ENCODE measurements at places on chromosomes 4 and X. TPM values are rescaled to one million over a fixed set of nuclear protein-coding genes. Genes with fewer than 3 reads are reported as not detected.

- no peak for DNase-seq
Observed at GRCh38 chrX:11399489-11400094, 106.4 kb downstream of the AMELX start.

The ADH6 gene
- total RNA-seq, result not detected

DNA sequence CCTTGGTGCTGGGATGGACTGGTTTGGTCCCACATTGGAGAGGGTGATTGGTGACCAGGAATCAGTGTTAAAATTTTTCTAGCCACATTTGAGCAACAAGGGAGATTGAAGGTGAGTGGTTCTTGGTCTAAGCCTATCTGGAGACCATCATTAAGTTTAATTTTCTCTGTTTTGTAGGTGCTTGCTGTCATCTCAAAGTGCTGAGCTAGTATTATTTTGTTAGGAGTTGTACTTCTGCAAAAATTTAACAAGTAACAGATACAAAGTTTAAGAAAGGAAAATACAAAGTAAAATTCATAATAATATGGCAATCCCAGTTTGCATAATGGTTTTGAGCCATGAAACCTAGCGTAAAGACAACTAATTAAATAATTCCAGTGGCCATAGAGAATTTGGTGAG lies 66.5 kb downstream of the RAP1GDS1 start:
- no peak for DNase-seq

GRCh38 chr4:27628609-27629008 lies 768.0 kb downstream of the STIM2 start:
- no peak for DNase-seq

GRCh38 chrX:86002076-86002896 lies 45.1 kb downstream of the CHM start:
- DNase-seq, result peak; percentile 2

The HHIP gene
- total RNA-seq, result 0.66 TPM

DNA sequence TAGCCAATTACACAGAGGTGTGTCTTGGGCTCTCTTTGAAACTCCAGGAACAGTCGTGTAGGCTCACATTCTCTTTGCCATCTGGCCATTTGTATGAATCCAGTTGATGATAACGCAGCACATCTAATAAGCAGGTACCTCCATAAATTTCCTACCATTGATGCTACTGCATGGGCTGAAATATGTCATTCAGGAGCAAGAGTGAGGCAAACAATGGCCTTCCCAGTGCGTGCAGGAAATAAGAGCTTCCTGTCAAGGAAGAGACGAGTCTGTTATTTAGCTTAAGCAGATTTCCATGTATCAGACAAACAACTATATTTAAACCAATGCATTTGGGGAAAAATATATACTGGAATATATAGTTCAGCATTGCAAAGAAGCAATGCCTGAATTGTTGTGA lies 102.1 kb upstream of the MXRA5 start:
- DNase-seq, result no peak

The FGB gene
- total RNA-seq, result not detected
